ENCODE measurements at places on chromosomes 11 and 22.

- DNase-seq = no peak
Observed at GRCh38 chr11:114310095-114310494, 13.9 kb downstream of the NNMT start.

GRCh38 chr11:107413352-107413751 is 44.3 kb downstream of the CWF19L2 start:
- no peak for DNase-seq

DNA sequence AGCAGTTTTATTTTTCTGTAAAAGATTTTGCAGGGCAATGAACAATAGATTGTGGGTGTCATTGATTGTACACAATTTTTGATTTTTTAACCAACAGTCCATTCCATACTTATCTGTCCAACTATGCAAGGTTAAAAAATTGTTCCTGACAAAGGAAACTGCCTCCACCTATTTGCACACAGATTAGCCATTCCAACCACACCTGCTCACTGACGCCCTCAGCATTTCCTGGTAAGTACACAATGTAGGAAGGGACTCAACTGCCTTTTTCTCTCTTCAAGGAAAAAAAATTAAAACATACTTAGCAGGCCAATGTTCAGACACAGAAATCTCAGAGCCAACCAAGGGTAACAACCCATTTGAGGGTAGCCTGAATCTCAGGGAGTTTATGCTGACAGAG is 4.3 kb upstream of the FUT4 start:
- no peak for DNase-seq

DNA sequence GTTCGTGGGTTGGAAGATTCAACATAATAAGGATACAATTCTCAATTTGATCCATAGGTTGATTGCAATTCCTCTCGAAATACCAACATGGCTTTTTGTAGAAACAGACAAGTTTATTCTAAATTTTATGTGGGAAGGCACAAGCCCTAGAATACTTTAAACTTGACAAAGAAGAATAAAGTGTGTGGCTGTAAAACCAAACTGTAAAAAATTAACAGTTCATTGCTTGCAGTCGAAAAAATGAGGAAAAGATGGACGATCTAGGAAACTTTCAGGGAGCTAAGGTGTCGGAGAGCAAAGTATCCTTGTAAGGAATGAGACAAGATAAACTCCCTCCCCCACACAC is 1.0 kb upstream of the GLB1L3 start:
- DNase-seq = no peak

- no peak for DNase-seq
Observed at GRCh38 chr22:44584256-44584902, 86.3 kb upstream of the RTL6 start.

- DNase-seq = no peak
Observed at GRCh38 chr11:61862714-61863547, 28.4 kb downstream of the FADS3 start.

DNA sequence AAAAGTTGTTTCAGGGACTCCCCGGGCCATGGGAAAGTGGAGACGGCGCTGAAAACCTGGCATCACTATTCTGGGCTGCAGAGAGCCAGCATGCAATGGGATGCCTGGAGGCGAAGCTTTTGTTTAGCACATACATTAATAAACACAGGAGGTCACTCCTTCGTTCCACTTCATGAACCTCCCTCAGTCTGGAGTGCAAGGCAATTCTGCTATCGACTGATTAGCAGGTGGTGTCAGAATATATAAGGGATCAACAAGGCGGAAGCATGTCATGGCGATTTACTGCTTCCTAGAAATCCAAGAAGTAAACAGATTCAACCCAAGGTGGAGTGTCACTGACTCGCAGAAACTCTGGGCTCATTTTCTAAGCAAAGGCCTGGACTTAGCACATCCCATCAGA is 45.4 kb upstream of the MN1 start:
- no peak for DNase-seq

DNA sequence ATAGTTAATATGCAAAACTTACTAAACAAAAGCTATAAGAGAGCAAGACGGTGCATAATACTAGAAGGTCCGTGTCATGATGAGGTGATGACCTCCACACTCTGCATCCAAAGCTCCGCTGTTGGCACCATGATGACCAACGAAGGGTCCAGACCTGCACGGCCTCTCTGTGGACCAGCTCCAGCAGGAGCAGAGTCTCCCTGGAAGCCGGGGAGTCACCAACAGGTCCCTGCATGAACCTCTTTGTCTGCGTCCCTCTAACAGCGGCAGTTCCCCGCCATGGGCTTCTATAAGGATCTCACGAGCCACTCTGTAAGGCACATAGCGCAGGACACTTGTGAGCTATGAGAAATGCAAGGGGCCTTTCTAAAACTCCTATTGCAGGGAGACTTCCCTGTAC is 517.3 kb downstream of the BRD1 start:
- no peak for DNase-seq

GRCh38 chr11:3206156-3206921 is 12.3 kb downstream of the MRGPRG start:
- no peak for DNase-seq

GRCh38 chr11:108253176-108253575 is 30.3 kb downstream of the ATM start:
- no peak for DNase-seq

DNA sequence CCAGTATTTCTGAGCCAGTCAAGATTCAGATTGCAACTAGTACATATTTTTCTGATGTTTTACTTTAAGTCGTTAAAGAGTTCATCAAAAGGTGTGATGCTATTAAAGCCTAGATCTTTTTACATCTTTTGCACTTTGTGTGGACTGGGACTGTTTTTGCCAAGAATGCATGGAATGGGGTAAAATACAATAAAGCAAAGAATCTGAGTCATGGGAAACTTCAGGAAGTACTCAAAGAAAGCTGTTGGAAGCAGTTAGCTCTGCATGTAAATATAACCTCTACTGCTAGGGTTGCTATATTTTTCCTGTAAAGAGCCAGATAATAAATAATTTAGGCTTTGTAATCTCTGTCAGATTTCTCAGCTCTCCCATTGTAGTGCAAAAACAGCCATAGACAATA is 20.9 kb downstream of the ATXN10 start:
- DNase-seq = no peak

GRCh38 chr11:61880454-61880853 is 10.9 kb downstream of the FADS3 start:
- DNase-seq = no peak

GRCh38 chr22:39724857-39725256 is 154.3 kb downstream of the CACNA1I start:
- DNase-seq = no peak

GRCh38 chr22:36741968-36742367 is 34.0 kb downstream of the IFT27 start:
- no peak for DNase-seq

- no peak for DNase-seq
Observed at GRCh38 chr11:8531312-8531711, 62.7 kb downstream of the STK33 start.

- no peak for DNase-seq
Observed at GRCh38 chr22:39622881-39623367, 52.4 kb downstream of the CACNA1I start.

- no peak for DNase-seq
Observed at GRCh38 chr11:910044-910588, 494 bp downstream of the CHID1 start.

DNA sequence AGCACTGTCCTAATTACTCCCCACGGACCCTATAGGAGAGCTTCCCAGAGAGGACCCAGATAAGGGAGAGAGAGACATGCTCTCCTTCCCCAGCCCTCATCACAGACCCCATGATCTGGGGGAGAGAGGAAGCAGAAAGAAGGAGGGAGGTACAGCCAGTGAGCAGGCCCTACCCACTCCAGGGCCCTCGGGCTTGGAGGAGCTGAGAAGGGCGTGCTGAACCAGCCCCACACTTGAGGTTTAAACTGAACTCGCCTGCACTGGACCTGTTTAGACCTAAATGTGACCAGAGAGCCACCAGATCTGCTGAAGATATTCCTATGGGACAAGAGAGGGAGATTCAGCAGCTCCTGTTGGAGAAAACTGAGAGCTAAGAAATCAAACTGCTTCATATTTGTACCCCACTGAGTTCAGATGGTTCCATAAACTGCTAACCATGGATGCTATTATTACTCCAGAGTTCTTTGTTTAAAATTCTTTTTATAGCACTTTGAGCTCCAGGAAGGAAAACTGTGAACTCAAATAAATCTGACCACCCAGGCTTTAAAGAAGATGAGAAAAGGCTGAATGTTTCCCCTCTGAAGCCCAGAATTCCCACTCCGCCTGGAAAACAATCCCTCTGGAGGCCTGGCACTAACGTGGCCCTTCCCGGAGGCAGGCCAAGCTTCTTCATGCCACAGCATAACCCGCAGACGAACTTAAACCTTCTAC is 67.2 kb downstream of the EFCAB6 start:
- no peak for DNase-seq

GRCh38 chr11:128361451-128362020 is 225.8 kb downstream of the ETS1 start:
- DNase-seq = no peak

DNA sequence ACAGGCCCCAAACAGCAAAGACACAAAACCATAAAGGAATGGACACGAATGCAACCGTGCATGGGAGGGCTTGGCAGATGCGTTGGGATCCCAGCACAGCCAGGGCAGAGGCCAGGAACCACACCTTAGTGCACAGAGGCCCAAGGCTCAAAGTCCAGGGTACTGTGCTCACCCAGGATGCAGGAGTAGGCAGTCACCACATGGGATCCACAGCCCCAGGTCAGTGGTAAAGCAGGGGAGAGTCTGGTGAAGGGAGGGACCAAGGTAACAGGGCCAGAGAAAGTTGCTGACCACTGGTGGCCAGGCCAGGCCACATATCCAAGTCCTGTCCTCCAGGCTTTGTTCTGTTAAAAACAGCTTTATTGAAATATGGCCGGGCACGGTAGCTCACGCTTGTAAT is 6.5 kb upstream of the CERK start:
- no peak for DNase-seq

- DNase-seq = no peak
Observed at GRCh38 chr22:17402293-17402692, 33.0 kb downstream of the CECR2 start.

DNA sequence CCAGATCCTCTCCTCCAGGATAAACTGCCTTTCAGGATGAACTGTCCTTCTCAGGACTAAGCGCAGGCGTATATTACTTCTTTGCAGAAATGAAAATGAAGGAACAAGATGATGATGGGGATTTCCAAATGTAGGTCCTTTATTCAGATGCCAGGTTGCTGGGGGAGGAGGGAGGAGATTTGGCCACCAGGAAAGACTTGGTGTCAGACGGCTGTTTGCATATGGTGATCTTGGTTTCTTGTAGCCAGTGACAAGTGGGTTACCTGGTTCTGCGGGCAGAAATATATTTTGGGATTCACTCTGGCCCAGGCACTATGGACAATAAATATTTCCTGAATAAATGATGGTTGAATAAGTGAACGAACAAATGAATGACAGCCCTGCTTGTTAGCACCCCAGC is 243.4 kb downstream of the MIAT start:
- DNase-seq = no peak

- DNase-seq = no peak
Observed at GRCh38 chr22:48941033-48941902, 886.4 kb downstream of the BRD1 start.

DNA sequence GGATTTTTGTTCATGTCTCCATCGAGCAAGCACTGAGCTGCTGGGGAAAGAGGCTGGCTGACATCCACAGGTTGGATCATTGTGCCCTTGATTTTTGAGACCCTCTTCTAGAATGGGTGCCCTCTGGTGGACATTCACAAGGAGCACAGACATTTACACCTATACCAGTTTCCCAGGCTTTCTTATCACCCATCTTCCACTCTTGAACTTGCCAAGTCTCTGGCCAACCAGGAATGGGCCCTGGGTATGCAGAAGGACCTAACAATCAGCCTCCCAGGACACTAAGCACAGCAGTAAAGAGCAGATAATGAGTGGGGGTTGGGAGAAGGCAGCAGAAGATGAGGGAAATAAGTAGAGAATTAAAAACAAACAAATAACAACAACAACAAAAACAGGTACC is 5.7 kb upstream of the INTS4 start:
- DNase-seq = no peak

DNA sequence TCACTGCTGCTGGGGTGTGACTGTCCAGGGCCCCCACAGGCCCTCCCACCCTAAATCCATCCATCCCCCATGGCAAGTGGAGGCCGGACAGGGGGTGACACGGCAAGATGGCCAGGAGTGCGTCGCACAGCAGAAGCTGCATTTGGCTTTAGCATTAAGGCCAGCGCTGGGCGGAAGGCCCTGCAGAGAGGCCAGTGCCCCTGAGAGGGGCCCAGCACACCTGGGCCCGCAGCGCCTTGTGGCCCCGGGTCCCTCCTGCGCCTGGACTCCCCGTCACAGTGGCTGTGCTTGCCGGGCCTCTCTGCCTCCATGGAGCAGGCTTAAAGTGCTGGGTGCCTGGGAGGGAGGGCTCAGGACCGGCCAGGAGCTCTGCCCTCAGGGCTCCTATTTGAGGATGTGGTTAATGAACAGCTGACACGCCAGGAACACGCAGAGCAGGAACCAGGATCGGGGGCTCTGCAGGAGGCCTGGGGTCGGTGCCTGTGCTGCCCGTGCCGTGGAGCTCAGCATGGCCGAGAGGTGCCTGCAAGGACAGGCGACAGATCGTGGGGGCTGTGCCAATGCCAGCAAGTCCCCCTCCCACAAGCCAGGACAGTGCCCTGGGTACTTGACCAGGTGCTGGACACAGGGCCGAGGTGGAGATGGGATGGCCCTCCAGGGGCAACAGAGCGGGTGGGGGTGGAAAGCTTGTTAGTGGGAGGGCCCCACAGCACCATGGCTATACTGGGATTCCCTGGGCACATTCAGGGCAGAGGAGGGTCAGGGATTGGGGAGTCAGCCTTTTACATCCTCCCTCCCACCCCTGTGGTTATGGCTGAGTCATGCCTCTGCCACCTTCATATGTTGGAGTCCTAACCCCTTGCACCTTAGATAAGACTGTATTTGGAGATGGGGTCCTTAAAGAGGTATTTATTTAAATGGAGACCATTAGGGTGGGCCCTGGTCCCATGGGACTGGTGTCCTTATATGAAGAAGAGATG is 30.9 kb upstream of the CARS1 start:
- DNase-seq = no peak

DNA sequence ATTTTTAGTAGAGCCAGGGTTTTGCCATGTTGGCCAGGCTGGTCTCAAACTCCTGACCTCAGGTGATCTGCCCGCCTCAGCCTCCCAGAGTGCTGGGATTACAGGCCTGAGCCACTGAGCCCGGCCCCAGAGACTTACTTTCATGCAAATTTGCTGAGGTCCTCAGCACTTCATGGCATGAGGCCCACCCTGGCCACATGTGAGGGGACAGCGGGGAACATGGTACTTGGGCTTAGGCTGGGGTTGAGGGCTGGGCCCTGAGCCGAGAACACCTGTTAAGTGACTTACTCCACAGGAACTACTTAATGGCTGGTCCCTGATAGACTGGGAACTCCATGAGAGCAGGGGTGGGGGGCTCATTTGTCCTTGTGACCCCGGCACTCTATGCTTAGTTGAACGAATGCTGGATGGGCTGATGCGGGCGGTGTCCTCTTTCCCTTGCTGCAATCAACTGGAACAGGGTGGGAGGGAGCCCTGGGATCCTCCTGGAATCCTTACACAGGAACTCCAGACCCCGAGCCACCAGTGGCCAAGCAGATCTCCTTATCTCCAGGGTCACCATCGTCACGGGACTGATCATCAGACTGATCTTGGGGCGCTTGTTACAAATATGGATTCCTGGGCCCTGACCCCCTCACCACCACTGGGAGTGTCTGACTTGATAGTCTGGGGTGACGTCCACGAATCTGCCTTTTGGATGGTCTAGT is 1.0 kb downstream of the VSIG10L2 start:
- DNase-seq = no peak

GRCh38 chr11:78715639-78716311 is 141.1 kb upstream of the NARS2 start:
- DNase-seq = no peak

Measured in GOT3 (cell line).